ENCODE measurements at places on chromosomes 5 and 9.

- no peak for DNase-seq
These were observed 753.9 kb upstream of the DMAC1 start for GRCh38 chr9:8553444-8553843.

DNA sequence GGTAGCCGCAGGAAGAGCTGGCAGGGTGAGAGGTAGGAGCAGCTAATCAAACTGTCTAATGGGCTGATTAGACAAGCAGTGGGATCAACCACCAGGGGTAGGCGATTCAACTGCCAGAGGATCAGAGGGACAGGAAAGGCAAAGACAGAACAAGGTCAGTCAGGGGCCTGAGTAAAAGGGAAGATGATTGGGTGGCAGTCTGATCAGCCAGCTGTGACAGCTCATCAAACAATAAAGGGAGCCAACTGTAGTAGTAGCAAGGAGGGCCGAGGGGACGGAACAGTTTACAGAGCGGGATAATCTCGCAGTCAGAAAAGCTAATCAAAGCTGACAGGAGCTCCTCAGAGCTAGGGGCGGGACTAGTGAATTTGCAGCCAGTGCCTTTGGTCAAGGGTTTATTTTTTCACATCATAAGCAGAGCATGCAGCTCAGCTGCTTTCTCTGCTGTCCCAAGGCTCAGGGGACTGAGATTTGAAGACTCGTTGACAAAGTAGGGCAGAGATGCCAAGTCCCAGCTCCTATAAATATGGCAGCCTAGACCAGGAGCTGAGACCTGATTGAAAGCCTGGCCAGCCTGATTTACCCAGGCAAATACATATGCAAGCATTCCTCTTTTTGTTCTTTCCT lies 418.2 kb downstream of the GABRG2 start:
- DNase-seq: peak; percentile 9

DNA sequence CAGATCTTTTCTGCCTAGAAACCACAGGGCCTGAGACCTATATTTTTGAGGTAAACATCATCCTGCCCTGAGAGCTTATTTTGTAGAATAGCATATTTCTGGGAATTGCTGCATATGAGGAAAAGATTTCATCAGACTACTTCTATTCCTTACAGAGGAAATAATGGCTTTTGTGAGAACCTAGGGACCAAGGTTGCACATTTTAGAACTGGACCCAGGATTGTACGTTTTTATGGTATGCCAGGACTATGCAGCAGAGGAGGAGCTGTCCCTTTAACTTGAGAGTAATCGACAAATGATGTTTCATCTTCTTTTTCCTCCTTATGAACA lies 2.2 kb upstream of the ALDH1A1 start:
- DNase-seq: no peak

GRCh38 chr5:92616085-92616484 lies 964.9 kb downstream of the NR2F1-AS1 start:
- DNase-seq: no peak

- no peak for DNase-seq
These were observed 10.9 kb downstream of the LHX2 start for GRCh38 chr9:124022201-124023121.

DNA sequence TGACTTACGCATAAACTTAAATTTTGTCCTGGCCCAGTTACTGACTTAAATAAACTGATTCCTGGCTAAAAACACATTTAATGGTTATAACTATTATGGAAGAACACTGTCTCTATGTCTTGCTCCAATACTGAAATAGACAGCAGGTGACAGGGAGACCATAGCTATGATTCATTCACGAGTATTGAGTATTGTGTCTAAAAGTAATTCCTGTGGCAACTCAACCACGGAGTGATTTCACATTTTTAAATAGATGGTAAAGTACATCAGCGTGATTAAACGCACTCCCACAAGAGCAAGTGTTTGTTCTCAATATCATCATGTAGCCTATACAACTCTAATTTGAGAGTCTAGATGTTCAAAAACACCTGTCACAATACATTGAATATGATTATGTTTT lies 35.9 kb upstream of the PCSK1 start:
- no peak for DNase-seq

DNA sequence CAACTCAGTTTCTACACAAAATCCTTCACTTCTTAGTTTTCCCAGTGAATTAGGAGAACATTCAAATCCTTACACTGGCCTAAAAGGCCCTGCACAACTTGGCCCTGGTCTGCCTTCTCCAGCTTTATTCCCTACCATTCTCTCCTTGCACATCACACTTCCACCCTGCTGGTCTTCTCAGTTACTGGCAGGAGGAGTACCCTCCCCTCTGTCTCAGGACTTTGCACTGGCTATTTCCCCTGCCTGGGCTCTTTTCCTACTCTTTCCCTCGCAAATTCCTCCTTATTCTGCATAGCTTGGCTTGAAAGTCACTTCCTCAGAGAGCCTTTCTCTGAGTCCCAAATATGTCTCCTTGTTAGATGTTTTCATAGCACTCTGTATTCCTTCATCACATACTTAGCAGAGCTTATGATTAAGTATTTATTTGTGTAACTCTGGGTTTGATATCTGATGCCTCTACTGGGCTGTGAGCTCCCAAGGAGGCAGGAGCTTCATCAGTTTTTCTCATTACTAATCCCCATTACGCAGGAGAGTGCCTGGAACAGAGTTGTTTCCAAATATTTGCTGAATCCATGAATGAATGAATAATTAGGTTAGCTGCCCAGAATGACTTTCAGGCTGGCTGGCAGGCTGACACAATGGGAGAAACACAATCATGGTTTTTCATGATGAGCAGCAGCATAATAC lies 159.8 kb upstream of the KLF9 start:
- DNase-seq: peak; percentile 47

- DNase-seq: no peak
These were observed 77.5 kb upstream of the SYK start for GRCh38 chr9:90724112-90724511.

- no peak for DNase-seq
These were observed 540.2 kb upstream of the ZNF462 start for GRCh38 chr9:106322706-106323245.

DNA sequence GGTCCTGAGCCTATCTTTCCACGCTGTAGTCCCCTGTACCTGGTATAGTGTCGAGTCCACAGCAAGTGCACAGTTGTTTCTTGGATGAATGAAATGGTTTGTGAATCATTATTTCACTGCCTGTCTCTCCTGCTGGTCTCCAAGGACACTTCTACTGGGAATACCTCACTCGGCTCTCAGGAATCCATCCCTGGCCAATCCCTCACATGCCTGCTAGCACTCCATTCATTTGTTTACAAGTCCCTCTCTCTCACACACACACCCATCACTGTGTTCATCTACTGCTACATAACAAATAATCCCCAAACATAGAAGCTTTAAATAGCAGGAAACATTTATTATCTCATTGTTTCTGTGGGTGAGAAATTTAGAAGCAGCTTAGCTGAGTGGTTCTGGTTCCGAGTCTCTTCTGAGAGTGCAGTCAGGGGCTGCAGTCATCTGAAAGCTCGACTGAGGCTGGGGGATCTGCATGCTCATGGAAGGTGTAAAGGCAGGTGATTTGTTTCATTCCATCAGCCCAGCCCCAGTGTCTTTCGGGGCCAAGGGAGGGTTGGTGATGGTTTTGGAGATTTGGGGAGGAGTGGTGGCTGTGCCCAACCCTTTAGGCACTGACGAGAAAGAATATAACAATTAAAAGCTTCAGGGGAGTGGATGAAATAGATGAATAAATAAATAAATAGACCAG lies 132.7 kb upstream of the IER5L start:
- DNase-seq: no peak

GRCh38 chr5:143275512-143276363 lies 127.7 kb downstream of the NR3C1 start:
- DNase-seq: no peak

DNA sequence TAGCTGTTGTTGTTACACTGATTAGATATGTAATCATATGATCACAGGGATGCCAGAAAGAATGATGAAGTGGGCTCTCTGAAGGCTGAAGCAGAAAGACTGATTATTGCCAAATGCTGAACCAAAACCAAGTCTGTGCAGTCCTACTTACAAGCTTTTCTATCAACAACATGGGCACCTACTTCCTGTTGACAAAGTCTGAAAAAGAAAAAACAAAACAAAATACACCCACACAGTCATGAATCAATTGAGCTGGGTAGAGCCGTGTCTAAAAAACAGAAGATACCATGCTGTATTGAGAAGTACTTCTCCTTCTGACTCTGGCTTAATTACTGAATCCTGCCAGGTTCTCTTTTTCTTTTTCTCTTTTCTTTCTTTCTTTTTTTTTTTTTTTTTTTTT lies 363.4 kb downstream of the RAB3C start:
- no peak for DNase-seq

DNA sequence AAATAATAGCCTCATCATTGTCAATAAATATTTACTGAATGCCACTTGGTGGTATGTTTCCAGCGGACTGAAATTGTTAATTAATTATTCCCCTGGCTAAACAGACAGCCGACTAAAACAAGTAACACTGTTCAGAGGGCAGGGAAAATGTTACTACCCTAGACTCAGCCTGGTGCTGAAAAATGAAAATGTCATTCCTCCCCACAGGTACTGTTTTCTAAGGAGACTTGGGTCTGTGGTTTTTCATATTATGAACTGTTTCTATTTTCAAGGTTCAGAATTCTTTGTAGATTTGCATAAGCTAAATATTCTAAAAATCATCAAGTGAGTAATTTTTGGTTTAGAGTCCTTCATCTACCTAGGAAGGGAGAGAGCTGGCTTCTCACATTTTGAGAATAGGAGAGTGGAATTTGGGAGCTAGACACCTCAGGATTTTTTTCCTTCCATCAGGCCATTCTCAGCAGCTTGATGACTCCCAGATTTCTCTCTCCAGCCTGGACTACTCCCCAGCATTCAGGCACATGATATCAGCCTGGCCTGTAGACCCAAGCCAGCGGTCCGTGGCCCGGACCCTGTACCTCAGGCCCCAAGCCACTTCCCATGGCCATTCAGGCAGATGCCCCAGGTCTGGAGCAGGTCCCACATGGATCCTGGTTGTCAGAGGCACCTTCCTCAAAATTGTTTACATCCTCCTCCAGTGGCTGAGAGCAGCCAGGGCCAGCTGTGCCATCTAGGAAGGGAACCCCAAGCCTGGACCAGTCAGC lies 24.4 kb downstream of the BHMT start:
- no peak for DNase-seq

DNA sequence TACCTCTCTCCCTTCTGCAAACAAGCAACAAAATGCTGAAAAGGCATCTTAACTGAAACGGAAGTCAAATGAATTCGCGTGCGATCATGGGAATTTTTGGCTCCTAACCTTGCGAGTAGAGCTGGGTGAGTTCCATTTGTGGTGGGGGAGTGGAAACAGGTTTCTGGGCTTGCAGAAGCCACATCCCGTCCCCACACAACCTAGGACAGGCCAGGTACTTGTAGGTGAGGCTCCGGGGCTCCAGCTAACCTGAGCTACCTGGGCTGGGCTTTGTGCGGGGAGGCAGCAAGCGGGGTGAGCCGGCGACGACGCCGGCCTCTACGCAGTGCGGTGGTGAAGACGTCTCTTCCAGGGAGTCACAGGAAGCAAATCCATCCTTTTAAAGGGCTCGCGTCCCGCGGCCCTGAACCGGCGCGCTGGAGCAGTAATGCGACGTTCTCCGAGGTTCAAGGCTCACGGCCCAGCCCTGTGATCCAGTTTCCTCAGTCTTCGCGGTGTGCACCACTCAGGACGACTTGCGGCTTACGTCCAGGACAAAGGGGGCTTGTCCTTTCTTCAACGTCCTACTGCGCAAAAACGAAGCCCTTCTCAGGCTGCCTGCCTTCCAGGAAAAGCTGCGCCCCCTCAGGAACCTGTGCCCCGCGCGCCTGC lies 567 bp upstream of the SPIN1 start:
- peak; percentile 72 for DNase-seq

DNA sequence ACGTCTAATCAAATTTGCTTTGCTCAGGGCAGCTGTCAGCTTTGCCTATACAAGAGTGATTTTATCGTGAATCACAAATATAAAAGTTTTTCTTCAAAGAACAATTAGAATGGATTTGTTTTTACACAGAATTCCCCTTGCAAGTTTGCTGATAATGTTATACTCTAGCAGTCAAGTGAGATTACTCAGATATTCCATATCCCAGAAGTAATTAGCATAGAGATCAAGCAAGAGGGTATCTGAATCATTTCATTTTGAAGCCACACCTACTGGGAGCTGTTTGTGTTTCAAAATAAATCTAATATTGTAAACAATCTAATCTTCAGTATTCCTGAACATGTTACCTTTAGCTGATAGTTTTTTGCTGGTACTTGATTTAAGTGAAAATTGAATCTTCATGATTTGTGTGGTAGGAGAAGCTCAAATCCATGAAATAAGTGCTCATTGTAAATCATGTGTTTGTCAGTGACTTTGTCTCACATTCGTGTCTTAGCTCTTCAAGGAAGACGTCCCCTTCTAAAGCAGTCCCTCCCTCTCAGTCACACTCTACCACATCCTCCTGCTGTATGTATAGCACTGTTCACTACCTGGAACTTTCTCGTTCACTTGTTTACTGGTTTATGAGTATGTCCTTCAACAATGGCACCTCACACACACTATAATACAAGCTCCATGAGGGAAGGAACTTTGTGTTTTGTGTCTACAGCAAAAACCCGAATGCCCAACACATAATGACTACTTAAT lies 3.3 kb upstream of the TTC39B start:
- no peak for DNase-seq

DNA sequence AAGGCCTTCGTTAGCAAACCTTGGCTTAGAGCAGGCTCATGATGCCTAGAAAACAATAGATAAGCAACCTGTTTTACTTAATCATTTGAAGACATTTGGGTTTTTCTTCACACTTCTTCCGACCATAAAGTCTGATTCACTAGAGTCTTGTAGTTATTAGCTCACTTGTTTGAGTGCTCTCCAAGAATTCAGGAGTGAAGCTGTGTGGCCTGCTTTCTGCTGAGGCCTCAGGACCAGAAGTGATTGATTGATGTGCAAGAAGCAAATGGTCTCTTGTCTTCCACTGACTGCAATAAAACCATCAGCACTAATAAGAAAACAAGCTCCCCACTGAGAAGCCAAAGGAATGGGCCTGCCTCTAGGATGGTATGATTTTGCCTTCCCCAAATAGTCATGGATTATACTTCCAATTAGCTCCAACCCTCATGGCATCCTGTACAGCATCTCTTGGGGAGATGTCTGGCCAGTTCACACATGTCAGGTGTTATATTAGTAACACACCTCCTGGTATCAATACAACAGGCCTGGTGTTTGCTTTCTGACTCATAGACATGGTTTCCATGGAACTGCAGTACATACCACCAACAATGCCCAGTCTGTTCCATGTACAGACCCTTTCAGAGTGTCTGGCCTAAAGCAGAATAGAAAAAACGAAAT lies 317.6 kb downstream of the CWC27 start:
- DNase-seq: no peak

DNA sequence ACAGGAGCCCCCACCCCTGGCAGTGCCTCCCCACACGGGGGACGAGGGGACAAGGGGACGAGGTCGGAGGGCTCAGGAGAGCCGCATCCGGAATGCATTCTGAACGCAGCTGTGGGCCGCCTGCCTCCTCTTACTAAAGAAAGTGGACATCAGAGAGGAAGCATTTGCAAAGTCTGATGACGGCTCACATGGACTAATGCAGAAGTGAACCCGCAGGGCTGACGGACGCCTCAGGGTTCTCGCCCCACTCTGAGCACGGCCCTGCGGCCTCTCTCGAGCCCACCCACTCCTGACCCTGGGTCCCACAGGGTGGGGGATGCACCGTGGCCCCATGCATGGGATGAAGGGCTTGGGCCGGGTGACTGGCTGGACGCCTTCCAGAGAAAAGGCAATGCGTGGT lies 5.9 kb downstream of the LPCAT1 start:
- DNase-seq: no peak

All from right lung (tissue), 10 donors.